Choroid plexus epithelial cell (primary cell): ENCODE measurements at places on chromosomes 2 and 18.

DNA sequence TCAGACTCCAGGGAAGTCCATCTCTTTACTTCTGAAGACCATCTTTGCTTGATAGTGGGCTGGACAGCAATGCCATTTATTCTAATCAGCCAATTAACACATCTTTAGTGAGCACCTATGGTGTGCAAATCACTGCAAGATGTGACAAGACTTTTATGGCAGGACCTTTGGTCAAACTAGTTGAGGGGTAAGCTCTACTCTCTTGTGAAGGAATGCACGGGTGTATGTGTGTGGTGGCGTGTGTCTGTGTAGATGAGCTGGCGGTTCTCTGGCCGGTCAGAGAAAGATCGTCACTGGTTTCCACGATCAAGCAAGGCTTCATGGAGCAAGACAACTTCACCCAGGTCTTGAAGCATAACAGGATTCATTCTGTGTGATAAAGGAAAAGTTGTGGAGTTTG, 281.1 kb upstream of the EPAS1 start:
- no peak for DNase-seq

- peak; percentile 21 for DNase-seq
Measured at GRCh38 chr2:179538406-179539123, 273.9 kb upstream of the SESTD1 start.

DNA sequence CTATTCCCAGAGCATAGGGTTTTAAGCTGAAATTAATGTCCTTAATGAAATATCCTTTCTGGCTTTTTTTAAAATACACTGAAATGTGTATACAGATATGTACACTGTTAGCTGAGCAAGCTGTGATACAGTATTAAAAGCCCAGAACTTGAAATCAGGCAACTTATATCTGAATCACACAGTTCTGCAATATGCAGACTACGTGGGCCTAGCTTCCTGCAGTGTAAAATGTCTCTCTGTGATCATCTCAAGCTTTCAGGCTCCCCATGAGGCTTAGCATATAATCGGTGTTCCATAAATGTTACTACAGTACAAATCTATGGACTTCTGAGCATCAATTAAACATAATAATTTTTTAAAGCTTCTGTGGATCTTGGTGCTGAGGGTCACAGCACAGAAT, 8.2 kb downstream of the FBXO15 start:
- DNase-seq: peak; percentile 23

GRCh38 chr2:69376403-69376802, 10.6 kb downstream of the GFPT1 start:
- no peak for DNase-seq

DNA sequence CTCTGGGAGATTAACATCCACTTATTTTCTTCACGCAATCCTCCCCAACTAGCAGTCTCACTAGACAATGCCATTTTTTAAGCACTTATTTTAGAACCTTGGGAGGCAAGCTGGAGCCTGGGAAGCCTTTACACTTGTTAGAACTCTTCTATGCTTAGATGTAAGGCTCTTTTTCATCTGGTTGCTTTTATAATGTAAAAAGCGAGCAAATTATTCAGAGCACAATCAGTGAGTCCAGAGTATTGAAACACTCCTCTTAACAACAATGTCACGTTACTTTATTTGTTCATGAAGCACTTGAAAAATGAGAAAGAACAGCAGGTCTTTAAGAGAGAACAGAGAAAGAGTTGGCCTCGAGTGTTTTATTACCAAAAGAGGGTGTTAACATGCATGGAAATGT, 84.1 kb upstream of the SLC8A1 start:
- no peak for DNase-seq

- DNase-seq: peak; percentile 66
Measured at GRCh38 chr2:186561467-186562208, 28.2 kb upstream of the ITGAV start.

DNA sequence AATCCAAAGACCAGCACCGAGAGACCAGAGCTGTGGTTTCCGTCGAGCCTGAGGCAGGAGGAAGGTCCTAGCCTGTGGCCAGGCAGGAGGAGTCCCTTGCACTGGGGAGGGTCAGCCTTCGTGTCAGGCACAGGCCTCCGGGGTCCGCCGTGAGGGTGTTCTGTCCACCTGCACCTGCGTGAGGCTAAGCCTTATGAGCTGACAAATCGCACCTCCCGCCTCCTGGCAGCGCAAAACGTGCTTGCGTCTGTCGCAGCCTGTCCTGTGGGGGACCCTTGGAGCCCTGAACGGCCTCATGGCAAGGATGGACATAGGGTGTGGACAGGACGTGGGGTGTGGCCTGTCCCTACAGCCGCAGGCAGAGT, 73.3 kb downstream of the KCNG2 start:
- DNase-seq: no peak

DNA sequence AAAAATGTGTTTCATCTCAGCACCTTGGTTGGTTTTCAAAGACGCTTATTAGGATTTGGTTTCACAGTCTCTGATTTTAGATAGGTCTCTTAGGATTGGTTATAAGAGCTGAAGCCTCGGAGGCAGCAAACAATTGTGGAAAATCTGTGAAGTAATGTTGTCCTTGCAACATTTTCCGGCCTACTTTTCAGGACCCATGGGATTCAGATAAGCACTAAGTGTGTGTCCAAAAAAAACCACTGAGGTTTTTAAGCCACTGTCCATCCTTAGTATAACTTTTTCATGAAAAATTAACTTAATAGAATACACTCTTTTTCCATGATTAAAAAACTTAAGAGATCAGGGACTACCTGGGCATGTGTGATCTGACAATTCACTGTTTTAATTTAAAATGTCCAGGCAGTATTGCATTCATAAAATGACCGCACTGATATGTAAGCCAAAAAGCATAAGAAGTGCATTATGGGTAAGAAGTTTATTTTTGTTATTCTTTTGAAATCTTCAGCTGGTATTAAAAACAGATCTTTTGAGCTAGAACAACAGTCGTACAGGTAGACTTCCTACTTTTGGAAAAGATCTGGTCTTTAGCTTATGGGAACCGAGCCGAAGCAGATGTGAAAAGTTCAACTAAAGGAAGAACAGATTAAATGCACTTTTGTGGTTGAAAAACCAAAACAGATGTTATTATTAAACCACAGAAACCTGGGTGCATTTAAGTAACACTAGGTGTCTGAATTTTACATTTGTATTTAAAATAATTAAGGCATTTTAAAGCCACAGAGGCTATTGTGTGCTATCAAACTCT, 479.4 kb upstream of the ZEB2 start:
- DNase-seq: peak; percentile 83

DNA sequence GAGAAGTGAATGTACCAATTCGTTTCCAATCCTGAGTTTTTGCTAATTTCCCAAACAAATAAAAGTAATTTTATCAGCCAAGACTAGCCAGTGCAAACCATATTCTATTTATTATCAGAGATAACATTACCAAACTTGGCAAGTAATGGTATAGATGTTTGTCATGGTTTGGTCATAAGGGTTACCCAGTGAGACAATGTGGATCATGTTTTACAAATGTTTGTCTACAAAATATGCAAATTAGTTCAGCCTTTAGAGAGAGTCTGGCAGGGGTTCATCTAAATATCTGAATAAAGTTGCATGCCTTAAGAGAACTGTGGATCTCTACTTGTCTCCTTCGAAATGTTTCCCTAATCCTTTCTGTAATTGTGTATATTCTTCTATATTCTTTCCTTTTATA, 152.2 kb downstream of the KCNH7 start:
- DNase-seq: no peak

DNA sequence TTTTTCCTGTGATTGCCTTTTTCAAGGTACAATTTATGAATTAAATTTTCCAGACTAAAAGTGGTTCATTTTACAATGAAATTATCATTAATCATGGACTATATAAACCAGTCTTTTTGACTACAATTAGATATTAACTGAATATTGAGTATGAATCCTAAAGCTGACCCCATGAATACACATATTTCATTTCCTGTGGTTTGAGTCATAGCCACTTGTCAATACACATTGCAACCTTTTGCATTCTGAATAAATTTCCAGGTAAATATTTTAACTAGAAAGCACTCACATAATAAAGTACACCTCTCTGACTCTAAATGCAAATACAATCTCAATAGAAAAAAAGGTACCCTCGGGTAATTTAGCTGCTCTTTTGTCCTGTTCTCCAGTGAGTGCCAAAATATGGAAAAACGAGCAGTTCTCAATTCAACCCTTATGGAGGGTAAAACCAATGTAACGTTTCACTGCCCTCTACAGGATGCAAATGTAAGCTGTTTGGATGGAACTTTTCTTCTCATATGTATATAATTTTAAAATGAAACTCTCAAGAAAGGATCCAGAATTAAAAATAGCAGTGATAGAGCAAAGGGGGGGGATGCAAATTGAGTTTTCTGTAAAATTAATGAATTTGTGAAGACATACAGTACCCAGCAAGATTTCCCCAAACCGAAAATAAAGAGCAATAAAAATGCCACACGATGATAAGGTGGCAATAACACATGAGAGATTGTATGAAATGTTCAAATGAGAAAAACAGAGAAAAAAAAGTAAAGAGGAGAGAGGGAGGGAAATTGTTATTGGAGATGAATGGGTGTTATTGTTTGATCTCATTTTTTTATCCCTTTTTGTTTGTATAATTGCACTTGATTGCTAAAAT, 1795.7 kb upstream of the PIK3C3 start:
- peak; percentile 83 for DNase-seq

DNA sequence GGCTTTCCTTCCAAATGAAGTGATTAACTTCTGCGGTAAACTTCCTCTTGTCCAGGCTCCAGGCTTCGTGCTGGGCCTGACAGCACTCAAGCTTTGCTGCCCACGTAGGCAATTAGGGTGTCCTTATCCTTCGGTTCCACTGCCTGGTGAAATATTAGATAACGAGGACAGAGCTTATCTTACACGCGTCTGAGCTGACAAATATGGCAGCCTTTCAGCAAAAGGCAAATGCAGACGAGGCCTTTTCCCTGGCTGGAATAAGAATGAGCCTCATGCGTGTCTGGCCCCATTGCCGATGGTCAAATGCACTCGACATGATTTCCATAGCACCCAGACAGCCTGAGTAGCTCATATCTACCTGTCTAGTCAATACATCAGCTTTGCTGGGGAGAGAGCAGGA, 141.5 kb downstream of the FAM210A start:
- no peak for DNase-seq

GRCh38 chr2:204051476-204051875, 114.9 kb downstream of the ICOS start:
- DNase-seq: peak; percentile 6

- DNase-seq: no peak
Measured at GRCh38 chr2:216949700-216950413, 90.0 kb upstream of the TNP1 start.

GRCh38 chr2:171745141-171745540, 57.9 kb downstream of the DYNC1I2 start:
- DNase-seq: no peak

- DNase-seq: no peak
Measured at GRCh38 chr2:39506215-39506614, 69.1 kb upstream of the MAP4K3 start.

DNA sequence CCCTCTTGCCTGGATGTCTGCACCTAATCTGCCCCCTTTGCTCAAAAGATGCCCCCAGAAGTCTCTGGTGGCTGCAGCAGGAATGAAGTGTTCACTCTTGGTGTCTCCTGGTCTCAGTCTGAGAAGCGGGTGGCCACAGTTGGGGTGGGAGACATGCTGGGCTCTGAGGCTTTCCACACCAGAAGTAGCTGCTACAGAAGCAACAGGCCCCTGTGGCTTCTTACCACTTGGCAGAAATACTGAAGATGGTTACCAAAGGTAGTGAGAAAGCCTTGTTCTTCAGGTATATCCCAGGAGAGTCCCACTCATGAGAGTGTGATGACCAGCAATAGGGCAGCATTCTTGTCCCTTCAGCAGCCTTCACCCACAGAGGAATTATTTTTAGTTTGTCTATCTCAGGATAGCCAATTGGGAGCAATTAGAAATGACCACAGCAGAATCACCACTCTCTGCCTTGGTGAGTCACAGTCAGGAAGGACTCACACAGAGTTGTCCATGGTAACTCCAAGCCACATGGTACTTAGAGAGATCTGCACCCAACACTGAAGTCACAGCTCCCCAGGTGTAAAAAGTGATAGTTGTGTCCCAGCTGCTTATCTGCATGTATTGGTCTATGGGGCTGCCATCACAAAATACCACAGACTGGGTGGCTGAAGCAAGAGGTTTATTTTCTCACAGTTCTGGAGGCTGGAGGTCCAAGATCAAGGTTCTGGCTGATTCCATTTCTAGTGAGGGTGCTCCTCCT, 169.8 kb upstream of the ID2 start:
- DNase-seq: peak; percentile 66

DNA sequence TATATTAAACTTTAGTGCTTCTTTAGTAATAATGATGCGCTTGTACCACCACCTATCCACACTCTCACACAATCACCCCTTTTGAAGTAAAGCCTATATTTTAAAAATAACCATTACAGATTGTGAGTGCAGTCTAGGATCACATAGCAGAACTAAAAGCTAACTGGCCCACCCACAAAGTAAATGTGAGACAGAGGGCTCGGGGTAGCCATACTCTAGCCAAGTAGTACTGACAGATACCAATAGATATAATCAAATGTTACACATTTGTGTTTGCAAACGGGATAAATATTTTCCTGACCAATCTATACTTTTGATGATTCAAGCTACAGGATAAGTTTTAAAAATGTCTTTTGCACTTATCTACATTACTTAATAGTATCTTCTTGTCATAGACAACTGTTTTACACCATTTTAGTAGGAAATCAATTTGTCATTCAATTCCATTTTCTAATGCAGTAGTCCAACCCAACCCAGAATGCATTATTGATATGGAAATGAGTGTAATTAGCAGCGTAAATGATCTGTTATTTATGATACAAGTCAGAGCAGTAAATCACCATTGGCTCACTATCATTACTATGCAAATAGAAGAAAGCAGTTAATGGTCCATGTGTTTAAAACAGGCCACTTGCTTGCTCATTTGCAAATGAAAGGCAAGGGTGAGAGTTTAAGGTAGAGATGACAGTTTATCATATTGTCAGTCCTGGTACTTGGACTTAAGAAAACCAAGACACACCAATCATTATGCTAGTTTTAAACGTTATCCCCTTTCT, 111.8 kb downstream of the ERBB4 start:
- no peak for DNase-seq

GRCh38 chr2:207064128-207064690, 101.5 kb downstream of the KLF7 start:
- no peak for DNase-seq

DNA sequence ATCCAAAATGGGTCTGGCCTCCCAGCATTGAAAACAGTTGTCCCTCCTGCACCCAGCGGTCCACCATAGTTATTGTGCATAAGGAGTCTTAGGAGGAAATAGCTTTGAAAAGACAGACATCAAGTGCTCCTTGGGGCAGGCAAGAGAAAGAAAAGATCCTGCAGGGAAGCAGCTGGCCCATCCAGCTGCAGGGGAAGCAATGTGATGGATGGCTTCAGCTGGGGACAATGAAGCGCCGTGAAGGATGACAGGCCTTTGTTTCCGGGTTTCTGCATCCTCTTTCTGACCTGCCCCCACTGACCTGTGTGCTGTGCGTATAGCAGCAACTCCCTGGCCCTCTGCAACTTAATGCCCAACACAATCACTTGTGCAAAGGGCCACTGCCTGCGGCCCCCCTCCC, 142.9 kb upstream of the NCKAP5 start:
- no peak for DNase-seq

- DNase-seq: no peak
Measured at GRCh38 chr2:88146590-88146989, 18.7 kb upstream of the FABP1 start.

GRCh38 chr18:67144329-67144728, 372.2 kb downstream of the DSEL start:
- DNase-seq: no peak

- DNase-seq: peak; percentile 75
Measured at GRCh38 chr18:49249521-49249920, 210.9 kb downstream of the DYM start.

- peak; percentile 29 for DNase-seq
Measured at GRCh38 chr2:64105670-64106461, 38.4 kb downstream of the PELI1 start.
